Thoracic aorta (tissue), 2 donors: ENCODE measurements at places on chromosomes 6 and 20.

GRCh38 chr20:38202982-38203293, 37.9 kb upstream of the TGM2 start:
- no peaks in the 10 kb centered on the region for H3K36me3 ChIP-seq
- no peak for DNase-seq
- no peaks in the 10 kb centered on the region for H3K27me3 ChIP-seq
- H3K4me3 ChIP-seq: no peak overlapping the region

- H3K27ac ChIP-seq: no peak overlapping the region
- no peak for DNase-seq
- no peak overlapping the region for H3K4me3 ChIP-seq
- no peaks in the 10 kb centered on the region for H3K36me3 ChIP-seq
- peaks cover 10% of the 10 kb centered on the region for H3K4me1 ChIP-seq
These were observed 68.5 kb downstream of the SRC start for GRCh38 chr20:37414224-37415035.

DNA sequence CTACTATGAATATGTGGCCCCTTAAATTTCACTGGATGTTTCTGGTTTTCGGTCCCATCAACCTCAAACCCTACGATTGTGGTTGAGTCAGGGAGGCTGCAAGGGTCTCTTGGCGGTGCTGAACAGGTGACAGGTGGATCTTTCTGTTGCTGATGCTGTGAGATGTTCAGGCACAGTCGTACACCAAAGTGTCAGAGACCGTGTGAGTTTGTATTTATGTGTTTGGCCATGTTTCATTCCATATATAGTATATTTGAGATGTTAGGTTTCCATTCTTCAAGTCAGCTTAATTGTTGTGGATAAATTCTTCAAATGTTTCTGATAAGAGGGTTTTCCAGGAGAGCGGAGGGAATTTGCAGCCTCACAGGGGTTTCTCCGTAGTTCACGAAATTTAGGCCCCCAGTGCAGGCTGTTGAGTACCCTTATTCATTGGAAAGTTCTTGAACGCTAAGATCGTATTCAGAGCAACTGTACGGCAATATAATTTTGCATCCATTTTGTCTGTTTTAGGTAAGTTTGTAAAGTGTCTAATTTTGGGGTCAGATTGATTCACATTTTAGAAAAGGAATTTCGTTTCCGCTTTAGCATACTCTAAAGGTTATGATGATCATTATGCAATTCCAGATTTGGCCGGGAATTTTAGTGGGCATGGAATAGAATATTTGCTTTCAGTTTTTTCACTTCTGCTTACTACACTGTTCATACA, 1.2 kb downstream of the TAB2 start:
- peak overlapping the region; percentile 99 for H3K27ac ChIP-seq
- H3K4me1 ChIP-seq: peaks cover 39% of the 10 kb centered on the region
- H3K27me3 ChIP-seq: no peaks in the 10 kb centered on the region
- no peaks in the 10 kb centered on the region for H3K36me3 ChIP-seq
- DNase-seq: no peak
- peak overlapping the region; percentile 95 for H3K4me3 ChIP-seq

DNA sequence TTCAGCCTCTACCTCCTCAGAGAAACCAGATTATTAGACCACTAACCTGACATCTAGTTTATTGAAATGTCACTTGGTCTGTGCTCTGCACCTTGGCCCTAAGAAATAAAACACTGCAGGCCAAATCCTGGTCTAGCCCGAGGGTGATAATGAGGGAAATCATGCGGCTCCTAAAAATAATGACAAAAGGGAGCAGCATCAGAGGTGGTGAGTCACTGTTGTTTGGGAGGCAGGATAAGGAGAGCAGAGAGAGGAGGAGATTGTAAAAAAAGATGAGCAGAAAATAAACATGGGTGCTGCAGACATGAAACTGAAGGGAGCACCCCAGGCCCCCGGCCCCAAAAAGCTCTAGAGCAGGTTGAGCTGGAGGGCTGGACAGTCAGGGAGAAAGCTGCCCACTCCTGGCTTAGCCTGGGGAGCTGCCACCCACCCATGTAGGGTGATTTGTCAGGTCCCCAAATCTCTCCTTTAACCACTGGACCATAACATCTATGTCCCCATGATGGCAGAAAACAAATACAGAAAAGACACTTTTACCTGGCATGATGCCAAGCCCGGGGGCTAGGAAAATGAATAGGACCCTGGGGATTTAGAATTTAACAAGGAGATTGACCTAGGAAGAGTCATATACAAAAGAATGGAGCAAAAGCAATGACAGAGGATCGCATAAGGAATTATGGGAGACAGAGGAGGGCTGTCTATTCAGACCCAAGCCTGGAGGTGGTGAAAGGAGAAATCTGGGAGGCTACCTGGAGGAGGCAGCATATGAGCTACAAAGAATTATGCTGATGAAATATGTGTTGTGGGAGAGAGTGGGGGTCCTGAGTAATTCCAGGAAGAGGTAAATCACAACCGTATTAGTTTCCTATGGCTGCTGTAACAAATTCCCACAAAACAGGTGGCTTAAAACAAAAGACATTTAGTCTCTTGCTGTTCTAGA, 103.7 kb downstream of the SNAP25 start:
- no peak overlapping the region for H3K27ac ChIP-seq
- H3K36me3 ChIP-seq: no peaks in the 10 kb centered on the region
- no peaks in the 10 kb centered on the region for H3K4me1 ChIP-seq
- no peak for DNase-seq
- no peaks in the 10 kb centered on the region for H3K27me3 ChIP-seq
- no peak overlapping the region for H3K4me3 ChIP-seq

GRCh38 chr20:56630086-56630493, 984 bp downstream of the TFAP2C start:
- no peak for DNase-seq
- no peaks in the 10 kb centered on the region for H3K36me3 ChIP-seq
- peak overlapping the region; percentile 65 for H3K4me3 ChIP-seq
- no peak overlapping the region for H3K27ac ChIP-seq
- H3K4me1 ChIP-seq: peaks cover 17% of the 10 kb centered on the region

DNA sequence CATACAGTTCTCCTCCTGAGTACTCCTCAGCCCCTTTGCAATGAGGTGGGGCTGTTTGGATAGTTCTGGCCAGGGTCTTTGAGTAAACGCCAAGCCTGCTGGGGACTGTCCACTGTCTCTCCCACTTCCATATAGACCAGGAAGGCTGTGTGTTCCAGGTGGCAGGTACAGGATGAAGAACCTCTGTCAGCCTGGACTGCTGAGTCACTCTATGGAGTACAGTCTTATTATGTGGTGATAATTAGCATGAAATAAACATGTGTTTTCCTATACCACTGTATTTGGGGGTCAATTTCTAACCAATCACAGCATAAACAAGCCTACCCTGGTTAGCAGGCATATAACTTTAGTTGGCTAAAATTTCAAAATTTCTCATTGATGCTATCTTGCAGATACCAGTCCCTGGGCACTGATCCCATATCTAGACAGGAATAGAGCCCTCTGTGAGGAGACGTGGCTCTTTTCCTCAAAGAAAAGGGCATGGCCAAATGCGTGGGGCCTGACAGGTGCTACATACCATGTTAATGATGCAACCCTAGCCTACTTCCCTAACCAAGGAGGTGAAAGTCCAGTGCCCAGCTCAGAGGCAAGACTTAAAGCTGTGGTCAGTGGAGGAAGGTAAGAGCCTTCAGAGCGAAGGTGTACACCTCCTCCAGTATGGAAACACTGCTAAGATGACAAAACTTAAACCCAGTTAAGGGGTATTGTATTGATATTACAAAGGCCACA, 4.5 kb upstream of the ALDH8A1 start:
- H3K27ac ChIP-seq: no peak overlapping the region
- H3K36me3 ChIP-seq: peaks cover 4% of the 10 kb centered on the region
- DNase-seq: no peak
- H3K27me3 ChIP-seq: no peaks in the 10 kb centered on the region

- no peaks in the 10 kb centered on the region for H3K27me3 ChIP-seq
- no peak overlapping the region for H3K27ac ChIP-seq
- DNase-seq: no peak
- no peak overlapping the region for H3K4me3 ChIP-seq
These were observed 15.4 kb upstream of the TNFAIP3 start for GRCh38 chr6:137851669-137852068.

DNA sequence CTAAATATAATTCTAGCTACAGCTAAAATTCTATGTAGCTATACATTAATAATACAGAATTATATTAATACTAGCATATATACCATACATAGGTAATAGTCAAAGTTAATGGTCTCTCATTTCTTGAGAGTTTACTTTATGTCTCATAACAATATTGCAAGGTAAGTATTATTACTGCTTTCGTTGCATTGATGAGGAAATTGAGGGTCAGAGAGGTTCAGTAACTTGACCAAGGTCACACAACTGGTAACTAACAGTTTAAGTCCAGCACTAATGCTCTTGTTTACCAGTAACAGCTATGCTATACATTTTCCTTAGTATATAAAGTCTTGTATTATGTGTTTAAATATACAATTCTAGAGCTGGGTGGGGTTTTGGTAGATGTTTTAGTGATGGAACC, 67.6 kb downstream of the AFG1L start:
- H3K27me3 ChIP-seq: no peaks in the 10 kb centered on the region
- no peak overlapping the region for H3K27ac ChIP-seq
- no peaks in the 10 kb centered on the region for H3K36me3 ChIP-seq
- DNase-seq: no peak

- no peaks in the 10 kb centered on the region for H3K27me3 ChIP-seq
- no peaks in the 10 kb centered on the region for H3K36me3 ChIP-seq
- H3K27ac ChIP-seq: no peak overlapping the region
- no peaks in the 10 kb centered on the region for H3K4me1 ChIP-seq
- DNase-seq: no peak
These were observed 69.6 kb upstream of the SMIM28 start for GRCh38 chr6:138307816-138308730.

DNA sequence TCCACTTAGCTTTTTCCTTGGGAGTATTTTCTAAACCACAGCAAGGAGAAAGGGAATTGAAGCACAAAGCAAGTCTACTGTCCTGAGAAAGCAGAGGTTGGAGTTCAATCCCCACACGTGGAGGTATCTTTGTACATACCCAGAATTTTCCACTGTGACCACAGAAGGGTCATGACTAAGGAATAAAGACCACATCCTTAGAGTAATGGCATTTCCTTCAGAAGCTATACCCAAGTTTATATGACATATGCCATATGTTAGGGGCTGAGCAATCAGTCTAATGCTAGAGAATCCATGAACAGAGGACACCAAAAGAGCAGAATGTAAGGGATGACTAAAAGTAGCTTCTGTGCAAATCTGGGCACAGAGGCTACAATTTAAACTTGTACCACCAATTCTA, 46.4 kb downstream of the ATG5 start:
- H3K4me3 ChIP-seq: no peak overlapping the region
- no peaks in the 10 kb centered on the region for H3K36me3 ChIP-seq
- peaks cover 15% of the 10 kb centered on the region for H3K4me1 ChIP-seq
- H3K27me3 ChIP-seq: no peaks in the 10 kb centered on the region

DNA sequence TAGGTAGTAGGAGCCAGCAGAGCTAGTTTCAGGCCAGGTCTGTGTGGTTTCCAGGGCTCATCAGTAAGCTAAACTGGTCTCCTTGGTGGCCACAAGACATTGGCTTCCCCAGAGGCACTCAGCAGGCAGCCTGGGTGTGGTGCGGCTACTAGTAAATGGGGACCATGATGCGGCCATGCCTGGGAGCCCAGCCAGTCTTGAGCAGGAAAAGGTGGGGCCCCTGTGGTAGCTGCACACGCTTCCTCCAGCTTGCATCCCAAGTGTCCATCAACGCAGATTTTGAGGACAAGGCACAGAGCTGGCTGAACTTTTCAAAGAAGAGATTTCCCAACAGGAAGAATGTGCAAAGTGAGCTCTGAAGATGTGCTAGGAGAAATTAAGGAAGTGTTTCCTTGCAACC, 107.4 kb upstream of the NAA20 start:
- no peaks in the 10 kb centered on the region for H3K36me3 ChIP-seq
- no peak overlapping the region for H3K4me3 ChIP-seq
- H3K27me3 ChIP-seq: no peaks in the 10 kb centered on the region
- no peak for DNase-seq
- no peak overlapping the region for H3K27ac ChIP-seq

DNA sequence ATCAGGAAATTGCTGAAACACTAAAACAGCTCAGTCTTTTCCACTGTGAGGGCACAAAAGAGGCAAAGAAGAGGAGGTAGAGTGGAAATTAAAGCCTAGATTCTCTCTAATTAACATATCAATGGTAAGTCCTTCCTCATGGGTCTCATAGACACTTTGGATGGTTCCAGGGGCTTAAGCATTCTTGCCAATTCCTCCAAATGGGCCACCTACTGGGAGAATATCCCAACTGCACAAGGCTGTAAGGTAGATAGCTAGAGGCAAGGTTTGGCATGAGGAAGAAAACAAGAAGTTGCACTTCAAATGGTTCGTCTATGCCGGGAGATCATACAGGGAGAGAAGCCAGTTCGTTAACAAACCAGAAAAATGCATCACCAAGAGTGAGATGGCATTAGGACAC, 107.6 kb upstream of the KHDRBS2 start:
- no peaks in the 10 kb centered on the region for H3K36me3 ChIP-seq
- no peak overlapping the region for H3K27ac ChIP-seq
- no peak for DNase-seq
- H3K4me1 ChIP-seq: no peaks in the 10 kb centered on the region

DNA sequence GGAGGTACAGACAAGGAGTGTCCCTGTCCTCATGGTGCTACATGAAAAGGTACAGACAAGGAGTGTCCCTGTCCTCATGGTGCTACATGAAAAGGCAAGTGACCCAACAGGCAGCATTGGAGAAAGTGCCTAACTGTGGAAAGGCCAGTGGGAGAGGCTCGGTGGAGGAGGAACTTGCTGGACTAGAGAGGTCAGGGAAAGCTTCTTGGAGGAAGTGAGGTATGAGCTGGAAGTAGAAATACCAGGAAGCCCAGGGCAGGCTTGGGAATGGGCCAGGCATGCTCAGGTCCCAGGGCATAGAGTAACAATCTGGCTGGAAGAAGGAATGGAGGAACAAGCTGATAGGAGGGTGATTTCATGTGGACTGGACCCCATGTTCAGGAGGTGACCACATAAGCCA, 59.8 kb upstream of the FNDC1 start:
- H3K36me3 ChIP-seq: no peaks in the 10 kb centered on the region
- no peaks in the 10 kb centered on the region for H3K4me1 ChIP-seq
- H3K4me3 ChIP-seq: no peak overlapping the region
- no peaks in the 10 kb centered on the region for H3K27me3 ChIP-seq

DNA sequence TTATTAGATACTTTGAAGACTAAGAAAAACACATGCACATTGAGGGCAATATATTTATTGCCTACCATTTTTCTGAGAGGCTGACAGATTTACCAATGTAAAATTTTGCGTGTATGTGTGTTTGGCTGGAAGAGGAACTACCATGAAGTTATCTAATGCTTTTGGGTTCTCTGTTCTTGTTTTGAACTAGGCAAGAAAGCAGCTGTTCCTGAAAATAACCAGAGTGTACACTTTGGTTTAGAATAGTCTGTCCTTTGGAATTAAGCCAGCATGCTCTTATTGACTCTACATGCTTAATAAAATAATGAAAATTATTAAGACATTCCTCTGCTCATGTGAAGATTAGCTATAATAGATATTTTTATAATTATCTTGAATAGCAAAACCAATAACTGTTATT, 129.2 kb downstream of the MYB start:
- no peaks in the 10 kb centered on the region for H3K36me3 ChIP-seq
- H3K4me3 ChIP-seq: no peak overlapping the region
- H3K27ac ChIP-seq: no peak overlapping the region
- no peak for DNase-seq
- no peaks in the 10 kb centered on the region for H3K27me3 ChIP-seq
